ENCODE measurements at places on chromosomes 1 and 21. TPM values are rescaled to one million over a fixed set of nuclear protein-coding genes. Genes with fewer than 3 reads are reported as not detected.

DNA sequence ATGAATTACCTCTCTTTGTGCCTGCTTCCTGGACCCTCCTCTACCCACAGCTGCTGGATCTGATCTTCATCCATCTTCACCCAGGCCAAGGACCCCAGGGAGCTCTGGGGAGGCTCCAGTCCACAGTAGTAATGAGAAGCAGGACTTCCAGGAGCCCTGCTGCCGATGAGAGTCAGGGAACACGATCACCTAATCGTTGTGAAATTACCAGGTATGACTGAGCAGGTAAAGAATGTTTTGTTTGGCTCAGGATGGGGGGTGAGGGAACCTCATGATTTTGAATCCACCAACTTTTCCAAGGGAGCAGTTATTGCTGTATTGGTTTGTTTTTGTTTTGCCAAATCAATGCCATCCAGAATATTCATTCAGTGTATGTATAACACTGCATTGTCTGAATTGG is 454.0 kb downstream of the PLPP3 start:
- no peak for DNase-seq

DNA sequence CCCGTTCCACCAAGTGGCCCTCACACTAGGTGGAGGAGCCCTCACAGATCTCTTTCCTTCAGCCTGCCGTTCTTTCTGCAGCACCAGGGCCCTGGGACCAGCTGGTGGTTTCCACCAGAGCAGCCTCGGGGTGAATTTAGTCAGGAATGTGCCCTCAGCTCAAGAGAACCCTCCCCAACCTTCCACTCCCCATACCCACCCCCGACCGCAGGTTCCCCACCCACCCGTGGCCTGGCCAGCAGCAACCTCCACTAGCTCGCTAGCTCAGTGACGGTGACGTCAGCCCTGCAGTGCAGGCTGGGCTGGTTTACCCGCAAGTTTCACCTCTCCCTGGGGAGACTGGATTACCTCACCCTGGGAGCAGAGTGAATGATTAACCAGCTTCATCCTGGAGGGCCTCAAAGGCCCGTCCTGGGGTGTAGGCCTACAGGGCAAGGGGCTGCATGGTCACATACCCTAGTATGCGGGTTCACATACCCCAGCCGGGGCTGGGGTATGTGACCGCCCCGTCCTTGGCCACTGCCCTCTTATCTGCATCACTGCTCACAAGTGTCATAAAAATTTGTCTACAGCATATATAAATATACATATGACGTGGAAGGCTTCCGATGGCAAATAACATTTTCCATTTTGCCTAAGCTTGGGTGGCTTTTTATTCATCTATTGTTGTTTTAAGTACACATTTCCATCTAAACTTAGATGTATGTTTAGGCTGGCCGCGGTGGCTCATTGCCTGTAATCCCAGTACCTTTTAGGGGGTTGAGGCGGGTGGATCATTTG is 24.5 kb downstream of the ELF3 start:
- DNase-seq = no peak

GRCh38 chr1:160103658-160104408 is 5.4 kb upstream of the IGSF8 start:
- no peak for DNase-seq

- DNase-seq = no peak
Measured at GRCh38 chr1:109467301-109467777, 993 bp downstream of the SYPL2 start.

- DNase-seq = no peak
Measured at GRCh38 chr21:42755766-42756579, 102.6 kb downstream of the PDE9A start.

DNA sequence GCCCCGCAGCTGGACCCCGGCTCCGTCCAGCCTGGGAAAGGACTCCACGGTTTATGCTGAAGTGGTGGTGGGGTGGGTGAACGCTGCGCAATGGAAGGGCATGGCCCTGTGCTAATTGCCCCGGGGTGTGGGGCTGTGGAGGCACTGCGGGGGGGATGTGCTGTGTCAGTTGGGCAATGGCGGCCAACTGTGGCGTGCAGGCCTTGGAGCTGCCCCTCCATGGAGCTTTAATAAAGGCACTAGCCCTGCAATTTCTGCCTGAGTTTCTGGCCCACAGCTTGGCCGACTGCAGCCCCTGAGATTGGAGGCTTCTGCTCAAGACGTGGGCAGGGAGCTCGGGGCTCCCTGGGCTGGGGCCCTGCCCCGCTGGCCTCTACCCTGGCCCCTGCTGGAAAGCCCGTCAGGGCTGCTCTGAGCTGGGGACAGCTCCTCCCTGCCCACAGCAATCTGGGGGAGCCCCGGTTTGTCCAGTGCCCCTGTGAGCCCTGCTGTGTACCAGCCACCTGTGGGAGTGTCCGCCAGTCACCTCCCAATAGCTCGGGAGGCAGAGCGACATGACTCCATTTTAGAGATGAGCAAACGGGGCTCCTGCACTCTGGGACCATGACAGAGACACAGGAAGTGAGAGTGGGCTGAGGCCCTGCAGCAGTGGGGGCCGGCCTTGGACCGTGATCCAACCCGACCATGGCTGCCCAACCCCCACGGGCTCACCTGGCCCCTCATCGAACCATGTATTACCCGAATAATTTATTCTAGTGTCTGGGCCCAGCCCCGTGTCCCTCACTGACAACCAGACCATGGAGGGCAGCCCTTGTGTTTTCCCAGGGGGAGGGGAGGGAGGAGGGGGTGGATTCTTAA is 8.7 kb upstream of the TNFRSF14 start:
- no peak for DNase-seq

- no peak for DNase-seq
Measured at GRCh38 chr1:108880850-108881249, 4.1 kb downstream of the GPSM2 start.

DNA sequence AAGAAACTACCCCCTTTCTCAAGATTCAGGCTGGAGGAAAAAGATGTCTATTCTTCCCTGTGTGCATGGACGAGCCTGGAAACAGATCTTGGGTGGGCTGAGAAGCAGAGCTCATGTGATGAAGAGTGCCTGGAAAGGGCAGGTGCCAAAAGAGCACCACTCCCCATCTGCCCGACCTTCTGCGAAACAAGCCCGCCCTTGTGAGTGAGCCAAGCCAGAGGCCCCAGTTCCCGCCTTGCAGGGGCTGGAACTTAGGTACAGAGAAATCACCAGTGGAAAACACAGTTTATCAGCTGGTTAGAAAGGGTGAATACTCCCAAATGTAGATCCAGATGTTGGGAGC is 26.7 kb upstream of the A3GALT2 start:
- no peak for DNase-seq

DNA sequence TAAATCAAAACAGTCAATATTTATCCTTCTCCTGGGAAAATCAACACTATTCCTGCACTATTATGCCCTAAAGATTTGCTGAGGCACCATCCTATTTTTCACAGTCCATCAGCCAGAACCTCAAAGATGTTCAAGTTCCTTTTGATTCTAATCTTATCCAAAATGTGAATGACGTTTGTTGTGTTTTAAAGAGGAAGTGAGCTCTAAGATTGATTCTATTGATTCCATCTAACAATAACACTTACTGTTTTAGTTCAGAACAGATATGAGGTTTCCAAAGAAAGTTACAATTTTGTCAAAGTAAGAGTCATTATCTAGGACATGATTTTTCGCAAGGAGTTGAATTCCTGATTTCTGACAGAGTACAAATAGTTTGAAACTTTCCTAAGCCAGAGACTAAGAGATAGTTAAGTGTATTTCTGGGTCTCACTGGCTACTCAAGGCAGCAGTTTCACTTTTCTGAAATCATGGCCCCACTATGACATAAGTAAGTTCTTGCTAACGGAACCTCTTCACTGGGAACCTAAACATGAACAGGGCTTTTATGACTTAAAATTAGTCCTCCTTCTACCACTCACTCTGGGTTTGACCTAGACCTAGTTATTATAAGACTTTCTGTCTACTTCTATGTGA is 84.7 kb downstream of the LHX9 start:
- DNase-seq = no peak

DNA sequence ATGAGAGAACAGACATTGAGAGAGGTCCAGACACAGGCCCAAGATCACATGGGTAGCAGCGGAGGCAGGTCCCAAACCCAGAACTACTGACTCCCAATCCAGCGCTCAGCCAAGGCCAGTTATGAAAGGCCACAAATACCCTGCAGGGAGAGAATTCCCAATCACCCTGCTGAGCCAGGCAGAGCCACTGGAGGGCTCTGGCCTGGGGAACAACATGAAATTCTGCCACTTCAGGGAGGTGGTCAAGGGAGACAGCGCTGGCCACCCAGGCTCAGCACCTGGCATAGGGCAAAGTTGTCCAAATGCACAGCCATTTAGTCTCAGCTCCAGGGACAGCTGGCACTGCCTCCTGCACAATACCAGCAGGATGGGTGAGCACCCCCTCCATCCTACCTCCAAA is 27.5 kb downstream of the SLC9A1 start:
- no peak for DNase-seq

- DNase-seq = no peak
Measured at GRCh38 chr1:151807766-151808165, 2.5 kb upstream of the LINGO4 start.

DNA sequence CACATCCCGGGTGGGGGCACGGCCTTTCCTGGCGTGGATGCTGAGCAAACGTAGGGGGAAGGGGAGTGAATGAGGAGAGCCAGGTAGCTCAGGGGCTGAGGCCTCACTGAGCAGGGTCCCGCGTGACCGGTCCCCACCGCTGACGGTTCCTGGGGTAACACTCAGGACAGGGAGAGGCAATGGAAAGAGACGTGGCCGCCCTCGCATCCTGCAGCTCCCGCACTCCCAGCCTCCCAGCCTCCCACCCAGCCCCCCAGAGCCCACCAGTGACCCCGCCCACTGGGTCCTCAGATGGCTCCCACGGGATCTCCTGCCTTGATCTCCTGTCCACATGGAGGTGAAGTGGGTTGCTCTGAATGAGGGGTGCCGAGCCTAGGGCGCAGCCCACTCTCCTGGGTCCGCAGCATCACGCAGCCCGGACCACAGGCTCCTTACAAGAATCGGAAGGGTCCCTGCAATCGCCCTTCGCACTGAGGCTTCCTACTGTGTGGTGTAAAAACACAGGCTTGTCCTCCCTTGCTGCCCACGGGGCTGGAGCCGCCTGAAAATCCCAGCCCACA is 2.4 kb downstream of the TSPEAR start:
- DNase-seq = no peak

GRCh38 chr1:226558036-226558650 is 9.6 kb downstream of the STUM start:
- no peak for DNase-seq

- DNase-seq = no peak
Measured at GRCh38 chr21:32112195-32112594, 166.7 kb downstream of the MIS18A start.

GRCh38 chr1:13714851-13715250 is 14.9 kb downstream of the PRDM2 start:
- no peak for DNase-seq

DNA sequence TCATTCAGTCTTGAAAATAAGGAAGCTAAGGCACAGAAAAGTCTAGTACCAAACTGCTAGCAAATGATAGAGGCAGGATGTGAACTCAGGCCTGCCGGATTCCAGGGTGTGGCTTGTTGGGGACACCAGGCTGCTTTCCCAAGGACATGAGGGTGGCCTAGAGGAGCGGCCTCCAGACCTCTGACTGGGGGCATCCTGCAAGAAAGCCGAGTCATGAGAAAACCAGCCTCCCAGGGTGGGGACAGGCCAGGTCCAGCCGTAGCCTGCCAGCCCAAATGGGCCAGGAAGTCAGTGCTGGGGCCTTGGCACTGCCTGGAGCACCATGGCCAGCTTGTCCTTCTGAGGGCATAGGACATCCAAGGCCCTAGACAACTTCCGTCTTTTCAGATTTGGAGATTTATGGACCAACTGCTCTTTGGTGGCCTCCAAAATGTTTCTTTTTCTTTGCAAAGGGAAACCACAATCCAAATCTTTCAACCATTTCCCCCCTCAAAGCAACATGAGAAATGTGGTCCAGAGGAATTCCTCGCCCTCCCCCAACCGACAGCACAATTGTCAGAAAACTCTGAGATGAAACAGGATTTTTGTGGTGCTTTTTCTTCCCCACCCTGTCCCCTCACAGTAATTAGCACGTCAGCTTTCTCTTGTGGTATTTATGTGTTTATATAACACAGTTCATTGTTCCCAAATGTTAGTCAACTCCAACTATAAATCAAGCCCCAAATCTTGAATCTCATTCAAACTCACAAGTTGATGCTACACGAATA is 212.3 kb downstream of the KAZN start:
- DNase-seq = peak; percentile 15

The OR2L5 gene
- polyA plus RNA-seq = not detected

The FAM163A gene
- 0.31 TPM for polyA plus RNA-seq

The KCNN3 gene
- 11.8 TPM for polyA plus RNA-seq

The HJV gene
- 243 TPM for polyA plus RNA-seq

The RIPK4 gene
- 0.32 TPM for polyA plus RNA-seq

The OLFML3 gene
- polyA plus RNA-seq = 149 TPM

All from hindlimb muscle (tissue), 1 donor.